Naive thymus-derived CD4-positive, alpha-beta T cell (primary cell): ENCODE measurements at places on chromosomes 13 and 19. TPM values are rescaled to one million over a fixed set of nuclear protein-coding genes. Genes with fewer than 3 reads are reported as not detected.

Gene BCL3
- 107 and 114 TPM in 2 replicates for total RNA-seq

Gene TRAPPC6A
- total RNA-seq = 61.9 and 72.4 TPM in 2 replicates

Gene ONECUT3
- not detected in 2 replicates for total RNA-seq

Gene HCST
- total RNA-seq = 57.4 TPM

Gene TEX101
- not detected for total RNA-seq

Gene RFPL4AL1
- not detected for total RNA-seq

Gene ZNF888
- total RNA-seq = 7.2 TPM

Gene PSG1
- total RNA-seq = 0.64 TPM

Gene RINL
- 66.9 TPM for total RNA-seq

Gene LONP1
- 62.8 TPM for total RNA-seq

Gene HRC
- not detected for total RNA-seq

Gene SLC27A5
- 12.6 and 18.0 TPM in 2 replicates for total RNA-seq

Gene LIM2
- total RNA-seq = 1.2 TPM

Gene SIAH3
- 2.4 TPM for total RNA-seq

Gene POLRMT
- 67.9 TPM for total RNA-seq

Gene SHISA7
- not detected for total RNA-seq

Gene EML2
- total RNA-seq = 61.0 TPM
